ENCODE measurements at places on chromosomes 12 and 14.
A peak's percentile ranks its signal among the peaks of the same experiment; 100 is the strongest.

DNA sequence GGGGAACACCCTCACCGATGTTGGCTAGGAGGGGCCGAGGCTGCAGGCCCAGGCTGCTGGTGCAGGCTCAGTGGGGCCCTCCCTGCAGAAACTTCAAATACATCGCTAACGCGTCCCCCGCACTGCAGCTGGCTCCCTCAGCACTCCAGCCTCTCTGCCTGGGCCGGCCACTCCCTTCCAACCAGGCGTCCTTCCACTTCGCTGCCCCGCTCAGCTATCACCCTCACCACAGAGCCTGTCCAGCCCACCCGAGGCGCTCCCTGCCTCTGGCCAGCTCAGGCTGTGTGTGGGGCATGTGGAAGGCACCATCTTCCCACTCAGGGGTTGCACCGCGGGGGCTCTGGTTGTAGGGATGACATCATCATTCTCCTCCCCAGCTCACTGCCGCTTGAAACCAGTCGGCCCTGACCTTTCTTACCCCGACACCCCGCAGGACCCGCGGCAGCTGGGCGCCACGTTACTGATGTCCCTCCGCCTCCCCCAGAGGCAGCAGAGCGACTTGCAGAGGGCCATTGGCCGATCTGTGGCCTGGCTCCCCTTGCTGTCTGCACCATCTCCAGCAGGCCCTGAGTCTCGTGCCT, 199.9 kb upstream of the RTL1 start:
- DNase-seq, result peak; percentile 52

DNA sequence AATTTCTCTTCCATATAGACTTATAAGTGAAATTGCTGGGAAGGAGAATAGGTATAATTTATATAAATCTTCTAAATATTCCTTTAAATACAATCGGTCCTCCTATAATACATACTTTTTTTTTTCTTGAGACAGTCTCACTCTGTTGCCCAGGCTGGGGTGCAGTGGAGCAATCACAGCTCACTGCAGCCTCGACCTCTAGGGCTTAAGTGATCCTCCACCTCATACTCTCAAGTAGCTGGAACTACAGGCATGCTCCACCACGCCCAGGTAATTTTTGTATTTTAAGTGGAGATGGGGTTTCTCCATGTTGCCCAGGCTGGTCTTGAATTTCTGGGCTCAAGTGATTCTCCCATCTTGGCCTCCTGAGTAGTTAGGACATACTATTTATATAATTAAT, 29.7 kb upstream of the NPFF start:
- no peak for DNase-seq

GRCh38 chr14:48008646-48009045, 333.2 kb upstream of the MDGA2 start:
- DNase-seq, result peak; percentile 87

GRCh38 chr14:58301416-58301815, 3.1 kb downstream of the ARID4A start:
- no peak for DNase-seq

DNA sequence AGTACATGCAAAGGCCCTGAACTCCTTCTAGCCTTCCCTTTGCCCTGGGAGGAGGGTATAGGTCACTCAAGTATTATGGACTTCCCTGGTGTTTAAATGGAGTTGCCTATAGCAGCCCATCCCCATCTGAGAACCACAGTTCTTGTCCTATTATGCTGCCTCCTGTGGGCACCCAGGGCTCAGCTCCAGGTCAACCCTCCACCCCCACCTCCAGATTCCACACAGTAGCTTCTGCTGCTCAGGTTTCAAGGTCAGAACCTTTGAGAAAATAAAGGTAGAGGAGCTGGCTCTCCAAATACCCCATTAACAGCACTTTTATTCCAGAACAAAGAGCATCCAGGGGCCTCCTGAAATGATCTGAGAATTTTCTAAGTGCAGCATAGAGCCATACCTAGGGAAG, 57.4 kb downstream of the ACTN1 start:
- peak; percentile 71 for DNase-seq

DNA sequence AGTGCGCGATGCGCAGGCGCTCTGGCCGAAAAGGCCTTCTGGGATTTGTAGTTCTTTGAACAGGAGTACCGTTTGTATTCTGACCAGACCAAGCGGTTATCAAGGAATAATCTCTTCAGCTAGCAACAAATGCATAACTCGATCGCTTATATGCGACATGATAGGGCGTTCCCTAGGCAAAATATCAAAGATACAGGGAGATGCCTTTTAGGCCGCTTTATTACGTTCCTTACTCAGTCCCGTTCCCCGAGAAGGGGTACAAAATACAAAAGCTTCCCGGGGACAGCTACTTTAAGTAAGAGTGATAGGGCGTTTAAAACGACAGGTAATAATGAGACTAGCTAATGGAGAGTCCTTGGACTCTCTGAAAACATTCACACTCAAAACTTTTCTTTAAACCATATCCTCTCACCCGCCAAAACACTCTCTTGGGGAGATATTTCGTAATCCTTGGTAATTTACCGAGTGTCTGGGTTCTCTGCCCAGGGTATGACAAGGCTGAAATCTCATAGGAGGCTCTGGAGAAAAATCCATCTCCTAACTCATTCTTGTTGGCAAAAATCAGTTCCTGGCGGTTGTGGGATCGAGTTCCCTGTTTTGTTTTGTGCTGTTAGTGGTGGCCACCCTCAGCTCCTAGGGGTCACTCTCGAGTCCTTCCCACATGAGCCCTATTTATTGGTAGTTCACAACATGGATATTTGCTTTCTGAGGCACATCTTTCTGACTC, 412 bp upstream of the SNW1 start:
- DNase-seq, result peak; percentile 78
